ENCODE measurements at places on chromosomes 3 and 15.

GRCh38 chr15:85828126-85828525 lies 33.4 kb upstream of the KLHL25 start:
- DNase-seq, result no peak

DNA sequence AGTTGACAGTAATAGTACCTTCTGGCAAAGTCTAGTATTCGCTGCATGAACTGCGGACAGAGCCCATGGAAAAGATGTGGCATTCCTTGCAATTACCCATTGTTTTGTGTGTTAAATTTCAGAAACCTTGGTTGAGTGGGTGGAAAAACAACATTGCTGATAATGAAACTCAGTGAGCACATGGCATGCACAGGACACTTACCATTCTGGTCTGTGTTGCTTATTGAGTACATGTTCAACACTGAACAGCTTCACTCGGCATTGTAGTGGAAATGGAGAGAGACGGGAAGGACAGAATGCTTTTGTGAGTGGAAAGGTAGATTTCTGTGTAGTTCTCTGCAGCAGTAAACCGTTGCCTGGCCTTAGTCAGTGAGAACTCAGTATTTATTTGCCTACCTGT lies 165.3 kb downstream of the FNDC3B start:
- no peak for DNase-seq

GRCh38 chr15:74405823-74406222 lies 27.9 kb downstream of the SEMA7A start:
- no peak for DNase-seq

DNA sequence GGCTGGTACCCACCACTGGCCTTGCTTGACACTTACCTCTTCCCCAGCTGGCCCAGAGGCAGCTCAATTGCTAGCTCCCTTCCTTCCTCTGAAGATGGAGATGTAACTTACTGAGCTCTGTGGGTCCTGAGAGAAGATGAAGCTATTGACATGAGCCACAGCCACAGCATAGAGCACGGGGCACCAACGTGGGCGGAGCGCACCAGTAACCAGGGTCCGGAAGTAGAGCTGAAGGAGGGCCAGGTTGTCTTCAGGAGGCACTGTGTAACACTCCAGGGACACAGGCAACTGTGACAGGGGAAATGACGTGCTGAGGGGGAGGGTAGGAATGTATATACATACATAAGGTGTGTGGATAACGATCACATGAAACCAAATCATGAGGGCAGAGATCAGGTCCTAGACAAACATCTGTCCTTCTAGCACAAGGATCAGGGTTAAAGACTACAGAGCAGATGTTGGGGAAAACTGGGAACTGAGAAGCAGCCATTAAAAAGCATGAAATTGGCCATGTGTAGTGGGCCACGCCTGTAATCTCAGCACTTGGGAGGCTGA lies 4.3 kb upstream of the LTK start:
- DNase-seq, result no peak

- DNase-seq, result no peak
Measured at GRCh38 chr15:49382394-49382793, 40.6 kb upstream of the FGF7 start.

- no peak for DNase-seq
Measured at GRCh38 chr15:43067717-43068461, 37.9 kb downstream of the UBR1 start.

- no peak for DNase-seq
Measured at GRCh38 chr15:51932161-51932560, 39.4 kb downstream of the LEO1 start.

- no peak for DNase-seq
Measured at GRCh38 chr3:43388915-43389314, 102.6 kb downstream of the SNRK start.

Measured in NAMALWA (cell line).